Lung microvascular endothelial cell (primary cell): ENCODE measurements at places on chromosomes 2 and 18. TPM values are rescaled to one million over a fixed set of nuclear protein-coding genes. Genes with fewer than 3 reads are reported as not detected.

Gene KCNK3
- not detected in 2 replicates for total RNA-seq

DNA sequence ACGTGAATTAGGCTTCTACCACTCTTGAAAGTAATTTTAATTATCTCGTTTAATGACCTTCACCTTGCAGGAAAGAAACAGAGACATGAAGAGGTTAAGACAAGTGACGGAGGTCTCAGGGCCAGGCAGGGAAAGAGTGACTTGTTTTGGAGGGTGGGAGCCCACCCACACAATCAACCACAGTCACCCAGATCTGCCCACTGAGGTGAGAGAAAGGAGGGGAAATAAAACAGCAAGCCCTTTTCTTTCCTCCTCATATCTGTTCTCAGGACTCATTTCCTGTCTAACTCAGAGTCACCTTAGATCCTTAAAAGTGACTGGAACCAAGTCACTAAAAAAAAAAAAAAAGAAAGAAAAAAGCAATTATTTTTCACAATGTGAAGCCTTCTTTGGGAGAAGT lies 26.8 kb downstream of the ATP8B1 start:
- DNase-seq, result no peak

- no peak for DNase-seq
These were observed 9.3 kb upstream of the MTERF4 start for GRCh38 chr2:241111440-241111805.

Gene MXD1
- 2.4 and 4.8 TPM in 2 replicates for total RNA-seq

- no peak for DNase-seq
These were observed 128.6 kb downstream of the SH3RF3 start for GRCh38 chr2:109257653-109258052.

Gene SOCS6
- total RNA-seq, result 14.2 and 23.8 TPM in 2 replicates

DNA sequence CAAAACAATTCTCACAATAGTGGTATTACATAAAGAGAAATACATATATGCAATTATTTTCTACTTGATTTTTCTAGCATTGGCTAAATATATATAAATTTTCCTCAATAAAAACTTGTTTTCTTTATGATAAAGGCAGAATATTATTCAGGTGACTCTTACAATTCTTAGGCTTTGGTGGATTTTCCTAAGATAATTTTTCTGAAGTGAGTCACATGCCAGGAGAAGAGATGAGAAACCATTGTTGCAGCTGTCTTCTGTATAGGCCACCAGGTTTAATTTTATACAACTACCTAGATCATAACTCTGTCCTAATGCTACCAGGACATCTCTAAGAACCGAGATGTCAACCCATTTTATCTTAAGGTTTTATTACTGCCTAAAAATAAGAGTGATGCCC lies 552.4 kb upstream of the CDH2 start:
- DNase-seq, result no peak

- no peak for DNase-seq
These were observed 39.1 kb upstream of the RAB31 start for GRCh38 chr18:9669016-9669415.
